ENCODE measurements at places on chromosomes 2 and 18. TPM values are rescaled to one million over a fixed set of nuclear protein-coding genes. Genes with fewer than 3 reads are reported as not detected.

The GKN2 gene
- total RNA-seq: not detected

The MLPH gene
- total RNA-seq: 14.2 TPM

The ARHGAP15 gene
- total RNA-seq: not detected

The SLC11A1 gene
- total RNA-seq: not detected

The CKAP2L gene
- 2.1 TPM for total RNA-seq

The EIF5B gene
- 65.6 TPM for total RNA-seq

GRCh38 chr2:66694087-66694860, 259.3 kb downstream of the MEIS1 start:
- no peak for DNase-seq

- DNase-seq: no peak
Observed at GRCh38 chr18:3002732-3003131, 10.2 kb downstream of the LPIN2 start.

DNA sequence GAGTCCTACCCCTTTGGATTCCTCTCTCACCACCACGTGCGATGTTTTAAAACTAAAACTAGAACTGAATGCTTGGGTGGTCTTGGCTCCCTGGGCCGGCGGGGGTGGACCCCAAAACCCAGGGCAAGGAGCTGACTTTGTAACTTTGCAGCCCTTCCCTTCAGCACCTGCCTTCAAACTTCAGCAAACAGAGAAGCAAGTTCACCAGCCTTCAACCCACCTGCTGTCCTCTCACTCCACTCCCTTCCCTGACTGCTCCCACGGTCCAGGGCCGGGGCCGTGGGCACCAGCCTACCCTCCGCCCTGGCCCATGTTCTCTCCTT, 54.5 kb downstream of the COL6A3 start:
- DNase-seq: no peak

- peak; percentile 56 for DNase-seq
Observed at GRCh38 chr2:189848276-189848675, 64.0 kb downstream of the PMS1 start.

DNA sequence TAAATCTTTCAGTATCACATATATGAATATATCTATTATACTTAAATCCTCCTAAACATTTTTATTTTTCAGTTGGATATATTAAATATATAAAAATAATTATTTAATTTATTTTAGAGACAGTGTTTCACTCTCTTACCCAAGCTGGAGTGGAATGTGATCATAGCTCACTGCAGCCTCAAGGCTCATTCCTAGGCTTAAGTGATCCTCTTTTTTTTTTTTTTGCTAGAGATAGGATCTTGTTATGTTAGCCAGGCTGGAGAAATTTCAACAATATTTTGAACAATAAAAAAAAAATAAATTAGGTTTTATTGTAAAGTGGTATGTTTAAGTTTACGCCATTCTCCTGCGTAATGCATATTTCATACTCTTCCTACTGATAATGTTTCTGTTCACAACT, 4.2 kb downstream of the SPAST start:
- DNase-seq: no peak

DNA sequence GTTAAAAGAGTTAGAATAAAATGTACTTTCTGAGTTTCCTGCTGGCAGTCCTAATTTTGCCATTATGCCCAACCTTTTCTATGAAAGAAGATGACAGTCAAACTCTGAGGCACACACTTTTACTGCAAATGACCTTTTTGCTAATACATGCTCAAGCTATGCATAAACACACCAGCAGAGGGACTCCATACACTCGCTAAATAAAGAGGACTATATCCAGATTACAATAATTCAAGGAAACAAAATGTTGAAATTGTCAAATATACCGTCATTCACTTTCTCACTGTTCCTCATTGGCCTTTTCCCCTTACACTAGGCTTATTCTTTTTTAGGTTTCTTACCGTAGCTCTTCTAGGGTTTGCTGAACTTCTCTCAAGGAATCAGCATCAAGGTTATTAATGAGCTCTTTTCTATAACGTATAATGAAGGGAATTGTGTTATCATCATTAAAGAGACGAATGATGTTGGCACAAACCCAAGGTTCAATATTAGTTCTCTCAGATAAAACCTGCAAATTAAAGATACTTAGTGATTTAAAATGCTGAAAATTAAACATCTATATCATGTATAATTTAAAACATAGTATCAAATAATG, 25.7 kb downstream of the SRBD1 start:
- DNase-seq: no peak

GRCh38 chr2:96112501-96113366, 3.6 kb downstream of the ADRA2B start:
- DNase-seq: no peak

- DNase-seq: peak; percentile 30
Observed at GRCh38 chr2:16908656-16909055, 243.0 kb upstream of the CYRIA start.

DNA sequence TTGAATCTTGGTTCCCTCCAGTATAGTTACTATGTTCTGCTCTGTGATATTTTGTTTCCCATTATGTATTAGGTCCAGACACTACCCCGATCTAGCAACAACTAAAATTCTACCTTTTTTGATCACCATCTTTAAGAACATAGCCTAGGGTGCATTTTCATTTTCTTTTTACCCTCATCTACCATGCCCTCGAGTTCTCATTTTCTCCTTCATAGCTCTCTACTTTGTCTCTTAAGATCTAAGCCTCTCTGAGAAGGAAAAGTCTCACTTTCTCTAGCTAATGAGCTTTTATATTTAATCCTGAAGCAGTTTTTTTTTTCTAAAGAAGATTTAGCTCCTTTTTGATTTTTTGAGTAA, 1089.4 kb upstream of the SLC39A10 start:
- DNase-seq: no peak

GRCh38 chr18:10878703-10879102, 270.7 kb downstream of the PIEZO2 start:
- no peak for DNase-seq

- no peak for DNase-seq
Observed at GRCh38 chr2:131557558-131558321, 30.1 kb downstream of the CCDC74A start.

GRCh38 chr2:69181806-69182427, 168.9 kb downstream of the ANTXR1 start:
- DNase-seq: peak; percentile 40

GRCh38 chr2:44456946-44457345, 95.2 kb downstream of the CAMKMT start:
- no peak for DNase-seq

Data from astrocyte (in vitro differentiated cells and primary cell).